ENCODE measurements at places on chromosomes 11 and 22.
A peak's percentile ranks its signal among the peaks of the same experiment; 100 is the strongest.

DNA sequence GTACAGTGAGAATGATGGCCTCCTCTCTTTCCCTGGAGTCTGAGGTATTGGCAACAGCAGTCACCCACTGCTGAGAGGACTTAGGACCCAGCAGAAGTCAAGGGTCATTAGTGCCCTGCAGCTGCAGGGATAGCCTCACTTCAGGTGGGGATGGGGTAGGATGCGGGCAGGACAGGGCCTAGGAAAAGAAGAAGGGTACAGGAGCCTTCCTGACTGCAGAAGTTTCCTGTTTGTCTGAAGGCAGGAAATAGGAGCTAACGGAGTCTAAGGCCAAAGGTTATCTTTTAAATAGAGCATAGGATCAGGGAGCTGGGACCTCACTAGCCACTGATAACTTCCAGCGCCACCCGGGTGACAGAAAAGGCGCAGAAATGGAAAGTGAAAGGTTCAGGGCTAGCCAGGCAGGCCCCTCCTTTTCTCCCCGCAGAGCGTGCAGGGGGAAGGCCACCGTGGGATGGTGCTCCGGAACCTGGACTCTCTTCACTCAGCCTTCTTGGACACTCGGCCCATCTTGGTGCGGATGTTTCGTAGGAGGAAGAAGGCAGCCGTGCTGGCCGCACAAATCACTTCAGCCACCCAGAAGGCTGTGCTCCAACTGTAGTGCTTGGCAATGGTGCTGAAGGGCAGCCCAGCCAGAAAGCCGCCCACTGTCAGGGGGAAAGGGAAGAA, 6.0 kb downstream of the TRAPPC4 start:
- DNase-seq: no peak

- DNase-seq: no peak
These were observed 110.7 kb downstream of the ZBTB16 start for GRCh38 chr11:114170226-114170625.

- DNase-seq: peak; percentile 91
These were observed 6.0 kb upstream of the RAB3IL1 start for GRCh38 chr11:61923166-61924063.

DNA sequence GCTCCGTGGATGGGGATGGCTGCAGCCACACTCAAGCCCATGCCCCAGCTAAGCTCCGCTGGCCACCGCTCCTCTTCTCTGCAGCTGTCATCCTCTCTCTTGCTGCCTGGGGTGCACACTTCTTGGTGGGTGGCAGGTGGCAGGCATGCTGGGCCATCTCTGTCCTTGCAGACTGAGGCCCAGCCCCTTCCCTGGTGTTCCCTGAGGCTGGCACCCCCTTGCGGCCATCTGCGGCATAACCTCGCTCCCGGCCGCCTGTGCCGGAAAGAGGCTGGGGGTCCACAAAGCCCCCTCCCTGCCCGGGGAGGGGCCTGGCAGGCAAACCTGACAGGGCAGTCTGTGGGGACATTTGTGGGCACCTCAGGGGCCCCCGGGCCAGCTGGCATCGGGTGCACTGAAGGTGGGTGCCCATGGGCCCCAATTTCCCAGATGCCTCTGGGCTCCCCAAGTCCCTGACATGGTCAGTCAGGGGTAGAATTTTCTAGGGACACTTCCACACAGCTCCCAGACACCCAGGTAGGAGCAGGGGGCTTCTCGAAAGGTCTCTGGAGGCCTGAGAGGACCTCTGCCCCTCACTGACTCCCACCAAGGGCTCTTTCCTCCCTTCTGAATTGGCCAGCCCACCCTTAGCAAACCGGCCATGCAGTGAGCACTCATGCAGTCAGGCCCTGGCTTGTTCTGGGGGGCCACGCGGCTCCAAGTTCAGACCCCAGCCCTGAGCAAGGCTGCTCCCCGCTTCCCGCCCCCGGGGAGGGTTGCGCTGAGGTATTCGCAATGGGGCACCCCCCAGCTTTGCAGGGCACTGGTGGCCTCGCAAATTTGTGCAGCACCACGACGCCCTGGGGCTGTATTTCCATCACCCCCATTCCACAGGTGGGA, 23.5 kb upstream of the TH start:
- DNase-seq: no peak

All from right forelimb (tissue), 1 donor.